ENCODE measurements at places on chromosomes 1 and 21.

GRCh38 chr1:29686012-29686930 lies 449.9 kb downstream of the PTPRU start:
- peak; percentile 5 for DNase-seq

DNA sequence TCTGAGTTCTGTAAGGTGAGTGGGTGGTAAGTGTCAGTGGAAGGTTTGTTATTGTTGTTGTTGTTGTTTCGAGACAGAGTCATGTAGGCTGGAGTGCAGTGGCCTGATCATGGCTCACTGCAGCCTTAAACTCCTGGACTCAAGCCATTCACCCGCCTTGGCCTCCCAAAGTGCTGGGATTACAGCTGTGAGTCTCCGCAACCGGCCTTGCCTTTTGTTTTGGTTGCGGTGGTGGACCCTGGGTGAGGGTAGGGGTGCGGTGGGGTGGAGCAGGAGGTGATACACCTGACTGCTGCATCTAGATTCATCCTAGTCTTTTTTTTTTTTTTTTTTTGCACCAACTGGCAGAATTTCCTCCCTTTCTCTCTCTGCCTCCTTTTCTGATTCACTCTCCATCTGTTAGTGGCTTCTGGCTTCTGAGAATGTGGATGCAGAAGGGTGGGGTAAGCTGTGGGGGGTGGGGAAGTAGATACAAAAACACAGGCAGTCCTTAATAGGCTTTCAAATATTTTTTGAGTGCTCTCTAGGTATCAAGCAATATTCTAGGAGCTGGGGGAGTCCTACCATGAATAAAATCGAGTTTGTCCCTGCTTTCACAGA lies 4.6 kb upstream of the GMEB1 start:
- DNase-seq: no peak

- no peak for DNase-seq
Measured at GRCh38 chr1:204254031-204254661, 40.4 kb upstream of the GOLT1A start.

DNA sequence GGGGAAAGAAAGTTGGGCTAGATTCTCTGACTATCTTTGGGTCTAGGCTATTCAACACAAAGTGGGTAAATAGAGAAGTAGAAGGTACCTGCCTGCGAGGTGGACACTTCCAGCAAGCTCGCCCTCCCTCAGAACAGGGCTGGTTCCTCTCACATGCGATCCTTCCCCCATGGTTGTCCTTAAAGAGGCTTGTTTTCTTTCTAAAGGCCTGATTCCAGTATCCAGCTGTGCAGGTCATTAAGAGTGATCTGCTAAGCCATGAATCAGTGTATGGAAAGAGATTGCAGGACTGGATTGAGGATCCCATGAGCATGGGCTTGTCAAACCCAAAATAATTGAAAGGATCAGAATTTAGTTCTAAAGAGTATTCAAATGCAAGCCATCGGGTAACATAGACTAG lies 189.0 kb downstream of the URB2 start:
- no peak for DNase-seq

- peak; percentile 89 for DNase-seq
Measured at GRCh38 chr1:156727926-156728598, at the start of gene METTL25B. Gene METTL25B, plus strand, starts transcription at chr1:156728469. Its CDS starts 636 bp downstream, at chr1:156729105.

DNA sequence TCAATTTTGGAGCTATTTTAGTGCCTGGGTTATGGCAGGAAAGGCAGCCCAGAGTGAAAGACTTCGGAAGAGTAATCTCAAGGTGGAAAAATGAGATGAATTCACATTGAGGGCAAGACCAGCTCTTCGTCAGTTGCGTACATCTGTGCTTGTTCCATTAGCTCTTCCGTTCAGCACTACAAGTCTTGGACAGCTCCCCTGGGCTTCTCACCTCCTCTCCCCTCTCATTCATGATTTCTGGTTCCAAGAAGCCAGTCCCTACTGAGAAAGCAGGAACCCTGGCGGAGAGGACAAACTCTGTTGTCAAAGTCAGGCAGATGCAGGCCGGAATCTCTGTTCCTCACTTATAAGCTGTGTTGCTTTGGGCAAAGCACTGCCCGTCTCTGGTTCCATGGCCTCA lies 76.5 kb downstream of the ACTL8 start:
- peak; percentile 54 for DNase-seq

GRCh38 chr1:187157552-187157951 lies 328.8 kb downstream of the PLA2G4A start:
- DNase-seq: no peak

DNA sequence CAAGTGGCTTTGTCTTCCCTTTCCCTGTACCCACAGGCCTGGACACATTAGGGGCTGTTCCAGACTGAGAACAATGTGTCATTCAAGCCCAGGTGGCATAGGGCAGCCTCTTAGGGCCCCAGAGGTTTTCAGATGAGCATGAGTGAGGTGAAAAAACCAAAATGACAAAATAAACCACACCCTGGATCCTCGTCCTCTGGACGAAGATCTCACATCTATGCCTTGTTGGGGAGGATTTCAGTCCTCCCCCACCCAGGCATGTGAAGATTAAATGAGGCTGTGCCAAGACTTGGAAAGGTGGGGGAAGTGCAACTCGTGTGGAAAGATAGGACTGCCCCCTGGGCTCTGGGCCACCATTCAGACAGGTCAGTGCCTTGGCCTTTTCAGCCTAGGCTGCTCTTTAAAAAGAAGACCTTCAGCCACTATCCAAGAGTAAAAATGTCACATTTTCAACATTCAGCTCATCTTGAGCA lies 32.8 kb upstream of the IL19 start:
- DNase-seq: no peak

- no peak for DNase-seq
Measured at GRCh38 chr1:1238702-1239178, 6.7 kb downstream of the B3GALT6 start.

- DNase-seq: peak; percentile 34
Measured at GRCh38 chr1:108034396-108034795, 69.4 kb upstream of the VAV3 start.

DNA sequence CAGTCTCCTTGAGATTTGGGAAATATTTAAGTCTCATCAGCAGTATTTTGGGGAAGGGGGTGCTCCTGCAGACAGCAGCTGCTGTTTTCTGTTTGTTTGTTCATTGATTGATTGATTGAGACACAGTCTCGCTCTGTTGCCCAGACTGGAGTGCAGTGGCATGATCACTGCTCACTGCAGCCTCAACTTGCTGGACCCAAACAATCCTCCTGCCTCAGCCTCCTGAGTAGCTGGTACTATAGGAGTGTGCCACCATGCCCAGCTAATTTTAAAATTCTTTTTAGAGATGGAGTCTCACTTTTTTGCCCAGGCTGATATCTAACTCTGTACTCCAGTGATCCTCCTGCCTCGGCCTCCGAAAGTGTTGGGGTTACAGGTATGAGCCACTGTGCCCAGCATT lies 18.2 kb downstream of the UCK2 start:
- DNase-seq: no peak

- no peak for DNase-seq
Measured at GRCh38 chr1:63758791-63759190, 15.0 kb upstream of the ROR1 start.

DNA sequence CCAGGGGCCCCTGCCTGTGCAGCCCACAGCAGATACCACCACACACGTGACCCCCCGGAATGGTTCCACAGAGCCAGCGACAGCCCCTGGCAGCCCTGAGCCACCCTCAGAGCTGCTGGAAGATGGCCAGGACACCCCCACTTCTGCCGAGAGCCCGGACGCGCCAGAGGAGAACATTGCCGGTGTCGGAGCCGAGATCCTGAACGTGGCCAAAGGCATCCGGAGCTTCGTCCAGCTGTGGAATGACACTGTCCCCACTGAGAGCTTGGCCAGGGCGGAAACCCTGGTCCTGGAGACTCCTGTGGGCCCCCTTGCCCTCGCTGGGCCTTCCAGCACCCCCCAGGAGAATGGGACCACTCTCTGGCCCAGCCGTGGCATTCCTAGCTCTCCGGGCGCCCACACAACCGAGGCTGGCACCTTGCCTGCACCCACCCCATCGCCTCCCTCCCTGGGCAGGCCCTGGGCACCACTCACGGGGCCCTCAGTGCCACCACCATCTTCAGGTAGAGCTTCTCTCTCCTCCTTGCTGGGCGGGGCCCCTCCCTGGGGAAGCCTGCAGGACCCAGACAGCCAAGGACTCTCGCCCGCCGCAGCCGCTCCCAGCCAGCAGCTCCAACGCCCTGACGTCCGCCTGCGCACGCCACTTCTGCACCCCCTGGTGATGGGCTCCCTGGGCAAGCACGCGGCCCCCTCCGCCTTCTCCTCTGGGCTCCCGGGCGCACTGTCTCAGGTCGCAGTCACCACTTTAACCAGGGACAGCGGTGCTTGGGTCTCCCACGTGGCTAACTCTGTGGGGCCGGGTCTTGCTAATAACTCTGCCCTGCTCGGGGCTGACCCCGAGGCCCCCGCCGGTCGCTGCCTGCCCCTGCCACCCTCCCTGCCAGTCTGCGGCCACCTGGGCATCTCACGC lies 51.0 kb downstream of the COL18A1 start:
- DNase-seq: peak; percentile 30

GRCh38 chr1:7293702-7294629 lies 477.1 kb upstream of the VAMP3 start:
- DNase-seq: no peak

GRCh38 chr1:181936768-181937581 lies 124.5 kb downstream of the ZNF648 start:
- peak; percentile 35 for DNase-seq

- DNase-seq: no peak
Measured at GRCh38 chr1:240114222-240114621, 22.5 kb downstream of the FMN2 start.

DNA sequence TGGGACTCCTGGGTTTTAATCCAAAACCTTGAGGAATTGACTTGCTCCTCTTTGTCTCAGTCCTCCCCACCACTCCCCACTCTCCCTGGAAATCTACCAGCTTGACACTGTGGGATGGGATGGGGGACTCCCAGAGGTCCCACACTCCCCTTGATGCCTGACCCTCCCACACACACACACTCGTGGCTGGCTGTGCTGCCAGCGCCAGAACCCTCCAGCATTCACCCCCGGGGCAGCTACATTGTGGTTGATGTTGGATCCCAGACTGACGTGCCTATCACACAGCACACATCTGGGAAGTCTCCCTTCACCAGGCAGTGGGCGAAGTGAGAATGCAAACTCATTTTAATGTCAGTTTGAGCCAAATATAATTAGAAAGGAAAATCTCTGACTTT lies 10.0 kb downstream of the KIRREL1 start:
- DNase-seq: no peak

- no peak for DNase-seq
Measured at GRCh38 chr1:223515926-223516325, 122.7 kb downstream of the CCDC185 start.

- DNase-seq: no peak
Measured at GRCh38 chr1:180168786-180169639, 14.3 kb downstream of the QSOX1 start.

GRCh38 chr1:205585835-205586785 lies 45.7 kb downstream of the ELK4 start:
- DNase-seq: no peak

- DNase-seq: no peak
Measured at GRCh38 chr1:47683401-47683800, 245.6 kb downstream of the FOXD2 start.

- DNase-seq: no peak
Measured at GRCh38 chr1:212951947-212952640, 1.8 kb downstream of the VASH2 start.

DNA sequence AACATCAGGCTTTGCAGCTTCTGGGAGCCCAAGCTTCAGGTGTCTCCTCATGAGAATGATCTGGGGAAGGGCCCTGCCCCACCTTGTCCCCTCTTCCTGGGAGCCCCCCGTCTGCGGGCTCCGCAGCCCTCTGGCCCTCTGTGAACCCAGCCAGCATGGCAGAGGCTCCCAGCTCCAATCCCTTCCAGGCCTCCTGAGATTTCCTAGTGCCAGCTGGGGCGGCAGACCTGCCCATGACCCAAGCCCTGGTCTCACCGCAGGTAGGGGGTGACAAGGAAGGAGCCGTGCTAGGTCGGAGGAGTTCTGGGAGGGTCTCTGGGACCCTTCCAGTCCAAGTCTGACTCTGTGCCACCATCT lies 7.7 kb downstream of the PLEKHG5 start:
- no peak for DNase-seq

DNA sequence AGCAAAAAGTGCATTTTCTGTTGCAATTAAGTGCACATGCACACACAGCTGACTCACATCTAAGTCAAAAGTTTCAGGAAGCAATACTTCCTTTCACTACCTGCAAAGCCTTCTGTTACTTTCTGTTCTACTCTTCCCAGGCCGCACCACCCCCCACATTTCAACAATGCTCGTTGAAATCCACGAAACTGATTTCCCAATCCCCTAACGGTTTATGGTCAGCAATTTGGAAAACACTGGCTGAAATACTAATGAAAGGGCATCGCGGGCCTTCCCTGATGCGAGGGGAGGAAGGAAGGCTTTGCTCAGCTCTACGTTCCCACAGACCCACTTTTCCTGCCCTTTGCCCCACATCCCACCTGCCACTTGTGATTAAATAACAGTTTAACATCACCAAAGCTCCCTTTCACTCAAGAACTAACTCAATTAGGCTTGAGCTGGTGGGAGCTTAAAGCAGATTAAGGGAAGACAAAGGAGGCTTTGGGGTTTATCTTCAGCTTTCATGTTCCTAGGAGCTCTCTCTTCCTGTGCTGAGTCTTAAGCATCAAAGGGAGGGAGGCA lies 243.2 kb upstream of the RAB4A start:
- no peak for DNase-seq

- DNase-seq: peak; percentile 19
Measured at GRCh38 chr1:204791453-204792353, 79.0 kb upstream of the NFASC start.

DNA sequence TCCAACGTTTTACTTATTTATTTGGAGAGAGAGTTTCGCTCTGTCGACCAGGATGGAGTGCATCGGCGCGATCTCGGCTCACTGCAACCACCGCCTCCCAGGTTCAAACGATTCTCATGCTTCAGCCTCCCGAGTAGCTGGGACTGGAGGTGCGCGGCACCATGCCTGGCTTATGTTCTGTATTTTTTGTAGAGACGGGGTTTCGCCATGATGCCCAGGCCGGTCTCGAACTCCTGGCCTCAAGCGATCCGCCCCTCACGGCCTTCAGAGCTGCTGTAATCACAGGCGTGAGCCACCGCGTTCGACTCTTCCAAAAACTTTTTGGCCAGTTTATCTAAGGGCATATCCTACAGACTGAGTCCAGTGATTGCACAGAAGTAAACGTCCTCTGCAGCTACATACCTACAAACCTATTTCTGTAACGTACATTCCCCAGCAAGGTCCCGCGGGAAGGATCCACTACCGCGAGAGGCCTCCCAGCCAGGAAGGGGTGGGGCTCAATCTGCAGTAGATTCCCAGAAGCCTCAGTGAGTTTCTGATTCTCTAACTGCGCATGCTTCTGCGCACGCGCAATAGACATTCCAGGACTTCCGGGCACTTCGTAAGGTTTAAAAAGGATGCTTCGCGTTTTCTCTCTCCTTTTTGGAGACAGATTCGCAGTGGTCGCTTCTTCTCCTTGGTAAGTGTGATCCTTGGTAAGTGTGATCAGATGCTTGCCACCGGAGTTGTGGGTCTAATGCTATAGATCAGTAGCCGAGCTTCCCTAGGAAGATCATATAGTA lies at the start of gene RCC1:
Gene RCC1 (plus strand): TSS at position 638 of the 782 bp plus-strand sequence. CDS start 23,824 bp downstream, outside the sequence.
- DNase-seq: peak; percentile 99

DNA sequence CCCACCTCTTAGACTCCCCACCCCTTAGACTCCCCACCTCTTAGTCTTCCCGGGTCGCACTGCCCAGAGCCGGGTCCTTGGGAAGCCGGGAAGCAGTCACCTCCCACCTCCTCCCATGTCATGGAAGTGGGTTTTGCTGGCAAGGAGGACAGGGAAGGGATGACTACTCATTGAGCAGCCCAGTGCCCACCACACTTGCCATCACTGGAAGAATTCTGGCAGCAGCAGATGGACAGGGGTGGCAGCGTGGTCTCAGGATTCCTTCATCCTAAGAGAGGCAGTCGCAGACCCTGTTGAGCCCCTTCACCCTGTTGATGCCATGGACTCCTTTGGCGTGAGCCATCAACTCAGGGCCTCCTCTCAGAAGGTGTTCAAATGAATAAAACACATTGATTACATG lies 140.8 kb downstream of the PGBD5 start:
- DNase-seq: no peak
